ENCODE measurements at places on chromosomes 4 and X. TPM values are rescaled to one million over a fixed set of nuclear protein-coding genes. Genes with fewer than 3 reads are reported as not detected.

SYNPO2 gene
- 0.41 TPM for total RNA-seq

PCDH18 gene
- 35.6 TPM for total RNA-seq

SLC10A3 gene
- 18.4 TPM for total RNA-seq

TLR7 gene
- not detected for total RNA-seq

OTC gene
- total RNA-seq, result not detected

GLRA2 gene
- not detected for total RNA-seq

TASL gene
- total RNA-seq, result not detected

SYAP1 gene
- 28.5 TPM for total RNA-seq

RBM46 gene
- total RNA-seq, result 0.73 TPM

METTL14 gene
- total RNA-seq, result 21.6 TPM

MAGEC1 gene
- not detected for total RNA-seq

PDZD11 gene
- total RNA-seq, result 37.5 TPM

NONO gene
- 665 TPM for total RNA-seq

RASSF6 gene
- 0.66 TPM for total RNA-seq

PPBP gene
- not detected for total RNA-seq

DCAF8L2 gene
- not detected for total RNA-seq

TNIP3 gene
- total RNA-seq, result not detected

BCORL1 gene
- total RNA-seq, result 2.4 TPM

PDCL2 gene
- not detected for total RNA-seq

GNL3L gene
- 31.9 TPM for total RNA-seq

COL4A5 gene
- 56.6 TPM for total RNA-seq
